ENCODE measurements at places on chromosomes 5 and 9.

DNA sequence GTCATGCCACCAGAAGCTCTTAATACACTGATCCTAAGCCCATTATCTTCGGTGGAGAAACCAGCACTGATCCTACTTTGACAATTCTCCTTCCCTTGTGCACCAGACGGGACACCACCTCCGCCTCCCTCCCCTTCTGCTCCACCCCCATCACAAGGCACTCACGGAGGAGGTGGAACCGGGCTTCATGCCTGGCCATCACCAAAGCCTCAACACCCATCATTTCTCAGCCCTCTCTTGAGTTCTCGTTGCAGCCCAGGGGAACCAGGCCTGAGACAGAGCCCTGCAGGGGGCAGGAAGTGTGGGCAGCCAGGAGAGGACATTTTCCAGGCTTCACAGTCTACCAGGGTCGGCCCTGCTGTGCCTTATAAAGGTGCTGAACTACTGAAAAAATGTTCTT is 160.5 kb downstream of the GOLPH3 start:
- no peak for DNase-seq

DNA sequence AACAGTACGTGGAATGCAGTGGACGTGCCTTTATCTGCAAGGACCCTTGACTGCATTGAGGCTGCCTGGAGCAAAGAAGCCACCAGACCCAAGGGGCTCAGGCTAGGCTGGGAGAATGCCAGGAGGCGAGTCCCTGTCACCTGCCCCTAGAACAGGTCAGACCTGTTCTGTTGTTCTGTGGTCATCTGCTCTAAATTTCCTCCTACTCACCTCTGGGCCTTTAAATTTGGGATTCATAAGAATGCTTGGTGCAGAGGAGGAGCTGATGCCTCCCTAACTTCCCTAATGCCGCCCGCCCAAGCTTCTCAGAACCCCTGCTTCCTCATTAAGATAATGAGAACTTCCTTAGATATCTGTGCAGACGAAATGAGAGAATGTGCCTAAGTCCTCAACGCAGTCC is 32.0 kb downstream of the DAPK1 start:
- no peak for DNase-seq

- no peak for DNase-seq
Observed at GRCh38 chr5:150021491-150022157, 21.1 kb downstream of the HMGXB3 start.

DNA sequence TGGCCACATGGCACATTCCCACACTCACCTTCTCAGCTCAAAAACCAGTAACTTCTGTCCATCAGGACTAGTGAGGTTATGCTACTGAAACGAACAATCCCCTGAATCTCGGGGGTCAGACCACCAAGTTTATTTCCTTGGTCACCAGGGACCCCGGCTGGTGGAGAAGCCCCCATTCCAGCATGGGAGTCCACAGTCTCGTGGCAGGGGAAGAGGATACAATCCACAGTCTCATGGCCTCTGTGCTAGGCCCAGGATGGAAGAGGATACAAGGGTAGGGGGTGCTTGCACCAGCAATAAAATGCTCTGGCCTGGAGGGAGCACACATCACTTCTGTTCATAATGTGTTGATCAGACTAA is 7.4 kb upstream of the CARD19 start:
- no peak for DNase-seq

GRCh38 chr9:75185585-75186170 is 97.4 kb downstream of the OSTF1 start:
- peak; percentile 69 for DNase-seq

DNA sequence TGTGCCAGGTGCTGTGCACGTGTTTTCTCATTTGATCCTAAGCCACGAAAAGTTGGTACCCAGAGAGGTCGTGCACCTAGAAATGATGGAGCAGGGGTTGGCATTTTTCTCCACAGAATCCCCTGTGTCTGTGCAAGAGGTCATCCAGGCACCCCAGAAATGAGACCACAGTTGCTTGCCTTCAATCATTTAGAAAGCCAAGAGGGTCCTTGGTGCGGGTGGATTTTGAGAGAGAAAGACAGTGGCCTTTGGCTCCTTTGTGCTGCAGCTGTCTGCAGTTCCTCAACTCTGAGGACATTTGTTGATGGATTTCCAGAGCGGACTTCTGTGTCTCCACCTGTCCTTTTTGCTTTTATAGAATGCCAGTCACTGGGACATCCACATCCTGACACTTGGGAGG is 33.8 kb upstream of the SPRY4 start:
- DNase-seq = no peak

- DNase-seq = no peak
Observed at GRCh38 chr9:6055216-6055615, 39.8 kb upstream of the RANBP6 start.

- DNase-seq = no peak
Observed at GRCh38 chr5:92979716-92980115, 601.3 kb downstream of the NR2F1-AS1 start.

- DNase-seq = no peak
Observed at GRCh38 chr5:147176422-147176821, 58.4 kb upstream of the STK32A start.

DNA sequence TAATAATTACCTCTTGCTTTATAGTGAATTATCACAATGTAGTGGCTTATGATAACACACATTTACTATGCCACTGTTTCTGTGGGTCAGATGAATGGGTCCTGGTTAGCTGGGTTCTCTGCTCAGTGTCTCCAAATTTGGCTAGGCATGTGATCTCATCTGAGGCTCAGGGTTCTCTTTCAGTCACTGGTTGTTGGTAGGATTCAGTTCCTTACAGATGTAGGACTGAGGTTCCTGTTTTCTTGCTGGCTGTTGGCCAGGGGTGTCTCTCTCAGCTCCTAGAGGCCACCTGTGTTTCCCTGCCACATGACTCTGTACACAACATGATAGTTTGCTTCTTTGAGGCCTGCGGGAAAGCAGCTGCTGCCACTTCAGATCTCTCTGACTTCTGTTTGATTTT is 7.1 kb downstream of the NFX1 start:
- DNase-seq = peak; percentile 57

DNA sequence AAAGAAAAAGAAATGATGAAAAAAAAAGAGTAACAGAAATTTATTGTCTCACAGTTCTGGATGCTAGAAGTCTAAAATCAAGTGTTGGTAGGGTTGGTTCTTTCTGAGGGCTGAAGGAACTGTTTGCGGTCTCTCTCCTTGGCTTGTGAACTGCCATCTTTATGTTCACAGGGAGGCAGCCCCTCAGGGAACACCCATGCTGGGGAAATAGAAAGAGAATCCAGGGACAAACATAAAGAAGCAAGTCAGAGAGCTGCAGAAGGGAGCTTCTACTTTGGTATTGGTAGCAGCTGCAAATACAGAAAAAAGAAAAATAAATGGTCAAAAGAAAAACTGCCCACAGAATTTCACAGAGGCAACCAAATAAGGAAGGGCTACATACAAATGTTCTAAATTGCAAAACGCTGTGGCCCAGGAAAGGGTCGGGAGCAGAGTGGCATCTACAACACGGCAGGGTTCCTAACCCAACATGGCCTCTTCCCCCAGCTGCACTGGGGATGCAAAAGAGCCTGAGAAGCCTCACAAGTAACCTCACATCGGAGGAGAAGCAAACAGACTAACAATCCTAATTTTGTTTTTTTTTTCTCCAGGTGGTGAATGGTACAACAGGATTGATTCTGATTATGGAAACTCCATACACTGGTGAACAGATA is 37.4 kb downstream of the ELOVL7 start:
- DNase-seq = no peak

DNA sequence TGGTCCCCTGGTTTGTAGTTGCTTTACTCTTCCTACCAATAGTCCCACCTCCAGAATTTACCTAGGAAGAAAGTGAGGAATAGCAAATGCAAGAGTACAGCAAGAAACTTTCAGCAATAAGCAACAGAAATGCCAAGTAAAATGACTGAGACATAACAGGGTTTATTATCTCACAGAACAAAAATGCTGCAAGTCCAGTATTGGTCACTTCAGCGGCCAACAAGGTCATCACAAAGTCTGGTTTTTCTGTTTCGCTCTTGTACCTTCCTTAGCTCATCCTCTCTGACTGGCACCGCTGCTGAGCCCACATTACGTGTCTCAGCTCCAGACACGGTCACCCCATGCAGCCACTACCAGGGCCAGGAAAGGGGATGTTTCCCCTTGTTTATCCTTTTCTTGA is 82.7 kb downstream of the RFK start:
- DNase-seq = no peak

DNA sequence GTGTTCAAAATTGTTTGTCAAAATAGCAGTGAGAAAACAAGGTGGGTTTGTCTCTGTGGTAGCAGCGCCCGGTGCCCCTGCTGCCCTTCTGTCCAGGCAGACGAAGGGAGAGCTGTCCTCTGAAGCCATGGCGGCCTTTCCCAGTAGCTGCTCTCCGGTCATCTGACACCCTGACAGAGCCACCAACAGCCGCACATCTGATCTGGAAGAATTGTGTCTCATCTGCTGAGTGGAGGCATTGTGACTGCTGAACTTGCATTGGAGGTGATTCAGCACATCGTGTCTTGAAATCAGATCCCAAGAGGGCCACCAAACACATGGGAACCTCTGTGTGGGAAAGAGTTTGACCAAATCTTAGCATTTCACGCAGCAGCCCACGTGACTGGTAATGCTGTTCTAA is 337.6 kb upstream of the IRX1 start:
- no peak for DNase-seq

DNA sequence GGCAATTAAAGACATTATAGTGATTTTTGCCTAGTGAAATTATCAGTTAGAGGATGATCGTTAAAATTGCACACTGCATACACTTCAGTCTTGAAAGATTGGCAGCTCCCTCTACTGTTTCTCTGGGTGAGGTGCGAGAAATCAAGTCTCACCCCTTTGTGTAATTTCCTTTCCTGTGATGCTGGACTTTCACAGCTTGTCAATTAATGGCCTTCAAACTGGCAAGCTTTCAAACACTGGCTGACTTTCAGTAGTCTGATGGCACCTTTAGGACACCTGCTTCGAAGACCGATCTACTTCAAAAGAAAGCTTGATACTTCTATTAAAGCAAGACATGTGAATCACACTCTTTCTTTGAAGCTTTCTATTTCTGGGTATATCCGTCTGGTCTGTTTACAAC is 706.7 kb upstream of the PTPRD start:
- DNase-seq = no peak

- no peak for DNase-seq
Observed at GRCh38 chr5:119288379-119289033, 67.3 kb upstream of the TNFAIP8 start.

GRCh38 chr9:116124472-116125040 is 29.0 kb upstream of the PAPPA start:
- DNase-seq = no peak

DNA sequence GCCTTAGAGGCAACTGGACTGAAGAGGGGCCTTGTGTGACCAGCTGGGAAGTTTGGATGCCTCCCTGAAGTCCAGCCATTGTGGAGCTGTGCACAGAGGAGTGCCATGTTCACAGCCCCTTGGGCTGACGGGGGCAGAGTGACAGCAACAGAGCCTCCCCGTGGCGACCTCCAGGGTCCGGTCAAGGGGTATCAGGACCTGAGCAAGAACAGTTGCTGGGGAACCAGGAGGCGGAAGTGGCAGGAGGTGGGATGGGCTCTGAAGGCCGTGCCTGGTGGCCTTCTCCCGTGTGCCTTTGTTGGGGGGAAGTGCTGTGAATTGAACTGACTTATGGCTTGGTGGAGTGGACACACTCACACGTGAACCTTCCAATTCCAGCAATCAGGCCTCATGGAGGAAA is 14.0 kb downstream of the BNIP1 start:
- no peak for DNase-seq

GRCh38 chr9:78777747-78778146 is 480.8 kb downstream of the PSAT1 start:
- no peak for DNase-seq

DNA sequence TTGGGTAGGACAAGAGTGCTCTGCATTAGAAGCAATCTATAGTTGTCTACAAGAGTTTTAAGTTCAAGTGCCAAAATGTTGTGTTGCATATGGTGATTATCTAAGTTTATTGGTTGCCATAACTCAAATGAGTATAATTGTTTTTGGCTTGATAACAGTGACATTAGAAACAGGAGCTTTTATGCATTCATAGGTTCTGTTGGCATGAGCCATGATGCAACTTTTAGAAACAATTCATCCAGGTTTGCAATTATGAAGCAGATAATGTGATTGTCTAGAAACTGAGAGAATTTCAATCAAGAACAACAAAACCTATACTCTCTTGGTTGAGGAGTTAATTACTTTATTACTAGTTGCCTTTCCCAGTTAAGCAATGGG is 137.0 kb downstream of the PBX3 start:
- no peak for DNase-seq

DNA sequence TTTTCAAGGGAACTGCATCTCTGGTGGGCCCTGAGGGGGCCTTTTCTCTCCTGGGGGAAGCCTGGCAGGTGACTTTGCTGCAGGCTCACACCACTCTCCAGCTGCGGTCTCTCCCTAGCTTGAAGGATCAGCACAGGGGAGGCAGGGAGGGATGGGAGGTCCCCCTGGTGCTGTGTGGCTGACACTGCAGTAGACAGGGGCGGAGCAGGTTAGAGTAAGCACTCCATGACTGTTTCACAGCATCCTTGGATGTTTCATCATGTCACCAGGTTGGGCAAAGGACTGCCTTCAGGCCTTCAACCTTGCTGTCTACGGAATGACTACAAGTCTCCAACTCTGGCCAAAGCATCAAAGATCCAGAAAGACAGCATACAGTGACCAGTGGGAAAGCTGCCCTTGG is 470.7 kb downstream of the CDK5RAP2 start:
- no peak for DNase-seq

GRCh38 chr9:89494199-89494598 is 3.7 kb downstream of the SEMA4D start:
- peak; percentile 34 for DNase-seq

GRCh38 chr5:147563466-147564123 is 53.7 kb upstream of the DPYSL3 start:
- no peak for DNase-seq

DNA sequence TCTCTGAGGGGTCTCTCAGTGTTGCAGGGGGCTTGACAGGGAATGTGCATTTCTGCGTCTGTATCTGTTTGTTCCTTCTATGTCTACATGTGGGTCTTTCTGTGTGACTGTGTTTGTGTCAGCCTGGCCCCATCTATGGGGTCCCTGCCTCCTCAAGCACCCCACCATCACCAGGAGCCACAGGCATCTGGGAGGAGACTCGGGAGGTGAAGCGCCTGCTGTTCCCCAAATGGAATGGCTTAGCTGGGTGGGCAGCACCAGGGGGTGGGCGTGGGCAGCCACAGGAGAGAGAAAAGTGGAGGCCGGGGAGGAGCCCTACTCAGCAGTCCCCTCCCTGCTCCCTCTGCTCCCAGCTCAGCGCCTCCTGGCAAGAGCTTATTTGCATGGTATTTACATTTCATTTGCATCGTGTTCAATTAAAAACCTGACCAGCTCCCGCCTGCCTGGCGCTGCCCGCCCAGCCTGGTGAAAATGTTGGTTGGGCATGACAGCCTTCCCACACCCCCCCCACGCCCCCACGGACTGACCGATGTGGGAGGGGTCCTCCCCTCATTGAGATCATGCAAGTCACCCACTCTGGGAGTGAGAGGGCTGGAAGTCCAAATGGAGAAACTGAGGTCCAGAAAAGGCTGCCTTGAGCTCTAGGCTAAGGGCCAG is 50.5 kb downstream of the CXXC5 start:
- DNase-seq = no peak

All from activated CD4-positive, alpha-beta memory T cell treated with anti-CD3 and anti-CD28 coated beads for 36 hours (primary cell).